DND-41 (cell line): ENCODE measurements at places on chromosomes 2 and 18.

GRCh38 chr2:44943693-44944101 is 2.2 kb downstream of the SIX3 start:
- DNase-seq, result no peak

DNA sequence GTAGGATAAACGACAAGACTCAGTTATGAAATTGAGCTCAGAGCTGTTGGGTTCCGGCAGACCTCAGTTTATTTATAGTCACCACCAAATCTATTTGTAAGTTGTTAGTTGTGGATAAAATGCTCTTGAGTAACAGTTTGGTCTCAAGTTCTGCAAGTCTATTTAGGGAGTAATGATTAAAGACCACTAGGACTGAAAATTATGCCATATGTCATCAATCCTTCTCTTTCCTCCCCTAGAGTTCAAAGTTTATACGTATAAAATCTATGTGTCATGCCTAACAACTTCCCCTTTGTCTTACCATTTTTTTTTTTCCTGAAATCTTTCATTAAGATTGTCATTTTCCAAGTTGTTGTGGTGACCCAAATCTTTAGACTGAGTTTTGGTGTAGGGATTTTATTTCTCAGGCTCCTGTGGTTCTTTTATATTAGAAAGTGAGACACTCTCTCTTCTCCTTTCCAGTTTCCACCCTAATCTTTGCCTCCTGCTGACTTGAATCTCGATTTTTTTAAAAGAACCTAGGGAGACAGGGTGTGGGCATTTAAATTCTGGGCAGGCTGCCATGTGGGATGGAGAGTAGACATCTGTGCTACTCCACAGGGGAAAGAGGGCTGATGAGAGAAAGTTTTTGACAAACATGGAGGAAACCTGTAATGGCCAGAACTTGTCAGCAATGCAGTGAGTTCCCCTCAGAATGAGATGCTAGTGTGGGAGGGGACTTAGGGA is 51.0 kb downstream of the LAMA3 start:
- DNase-seq, result no peak

GRCh38 chr18:452816-453215 is 47.7 kb downstream of the COLEC12 start:
- no peak for DNase-seq

- no peak for DNase-seq
These were observed 13.3 kb upstream of the EHBP1 start for GRCh38 chr2:62692225-62692624.

DNA sequence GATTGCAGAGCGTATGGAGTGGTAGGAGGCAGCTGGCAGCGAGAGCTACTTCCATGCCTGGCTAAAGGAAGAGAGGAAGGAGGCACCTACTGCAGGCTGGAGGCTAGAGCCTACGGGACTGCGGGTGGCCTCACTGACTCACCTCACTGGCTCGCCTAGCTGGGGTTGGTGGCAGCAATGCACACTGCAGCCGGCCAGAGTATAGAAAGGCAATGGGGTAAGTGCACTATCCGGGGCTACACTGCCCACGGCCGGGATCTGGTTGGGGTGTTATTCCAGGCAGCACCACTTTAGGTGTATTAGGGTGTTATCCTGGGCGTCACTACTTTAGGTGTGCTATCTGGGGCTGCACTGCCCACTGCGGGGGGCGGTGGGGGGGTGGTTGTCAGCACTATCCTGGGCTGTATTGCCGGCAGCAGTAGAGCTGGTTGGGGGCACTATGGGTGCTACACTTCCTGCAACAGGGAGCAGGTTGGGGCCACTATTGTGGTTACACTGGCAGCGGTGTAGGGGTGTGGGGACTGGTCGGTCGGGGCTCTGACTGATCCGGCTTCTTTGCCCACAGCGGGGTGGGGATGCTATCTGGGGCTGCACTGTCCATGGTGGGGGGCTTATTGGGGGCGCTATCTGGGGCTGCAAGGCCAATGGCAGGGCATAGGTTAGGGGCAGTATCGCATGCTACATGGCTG is 33.3 kb upstream of the ANKRD62 start:
- DNase-seq, result no peak

DNA sequence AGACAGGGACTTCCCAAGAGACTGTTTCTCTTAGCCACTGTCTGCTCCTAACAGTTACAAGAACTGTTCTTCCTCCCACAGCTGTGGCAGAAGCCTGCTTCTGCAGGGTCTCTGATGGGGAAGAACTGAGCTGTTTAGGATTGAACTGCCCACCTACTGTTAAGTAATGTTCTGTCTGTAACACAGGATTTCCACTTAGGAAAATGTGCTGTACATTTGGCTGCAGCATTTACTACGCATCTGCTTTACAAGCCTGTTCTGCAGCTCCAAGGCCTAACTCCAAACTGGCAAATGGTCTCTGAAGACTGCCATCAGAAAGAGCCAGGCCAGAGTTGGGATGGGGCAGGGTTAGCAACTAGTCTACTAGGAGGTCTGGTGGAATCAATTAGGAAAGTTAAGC is 87.8 kb upstream of the UPP2 start:
- DNase-seq, result no peak

DNA sequence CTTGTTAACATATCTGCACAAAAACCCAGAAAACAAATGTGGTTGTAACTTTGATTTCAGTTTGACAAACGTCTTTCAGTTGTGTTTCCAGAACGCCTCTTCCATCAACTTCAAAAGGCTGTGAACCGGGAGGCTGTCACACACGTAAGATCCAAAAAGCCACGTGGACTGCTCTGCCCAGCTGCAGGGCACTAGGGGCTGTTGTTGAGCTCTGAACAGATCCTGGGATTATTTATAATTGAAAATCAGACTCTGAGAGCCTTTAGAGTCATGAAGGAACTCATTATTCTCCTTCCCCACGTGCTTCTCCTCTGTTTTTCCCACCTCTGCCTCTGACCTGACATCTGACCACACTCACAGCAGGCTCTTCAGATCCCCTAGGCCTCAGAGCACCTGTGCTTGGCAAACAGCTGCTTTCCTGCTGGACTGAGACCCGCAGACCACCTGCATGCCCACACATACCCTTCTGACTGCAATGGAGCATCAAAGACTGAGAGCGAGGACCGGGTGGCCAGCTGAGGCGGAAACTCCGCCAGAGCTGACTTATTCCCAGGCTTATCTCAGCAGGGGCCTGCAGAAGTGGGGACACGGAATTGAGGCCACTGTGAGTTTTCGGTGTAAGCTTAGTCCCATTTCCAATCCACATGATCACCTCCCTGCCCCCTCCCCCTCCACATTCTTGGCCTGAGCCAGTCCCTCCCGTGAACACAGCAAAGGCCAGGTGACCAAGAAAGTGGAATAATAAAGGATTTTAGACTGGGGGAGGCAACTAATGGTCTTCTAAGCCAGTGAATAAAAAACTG is 114.8 kb downstream of the ATL2 start:
- no peak for DNase-seq

- DNase-seq, result no peak
These were observed 22.2 kb upstream of the IL1RL1 start for GRCh38 chr2:102289129-102289528.

DNA sequence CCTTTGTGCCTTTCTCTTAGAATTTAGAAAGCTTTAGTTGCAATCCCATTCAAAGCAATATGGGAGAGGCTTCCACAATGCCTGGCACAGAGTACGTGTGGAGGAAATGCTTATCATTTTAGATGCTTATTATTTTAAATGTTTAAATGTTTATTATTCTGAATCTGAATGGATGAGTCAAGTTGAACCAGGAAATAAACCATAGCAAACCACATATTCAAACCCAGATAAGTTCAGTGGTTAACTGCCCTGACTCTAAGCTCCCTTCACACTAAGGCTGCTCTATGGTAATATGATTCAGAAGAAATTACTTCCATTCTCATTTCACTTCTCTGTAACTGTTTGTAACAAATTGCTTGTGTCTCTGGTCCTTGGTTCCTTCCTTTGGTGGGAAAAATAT is 5.2 kb upstream of the PPP4R1 start:
- DNase-seq, result no peak
